ENCODE measurements at places on chromosomes 3 and 15.

DNA sequence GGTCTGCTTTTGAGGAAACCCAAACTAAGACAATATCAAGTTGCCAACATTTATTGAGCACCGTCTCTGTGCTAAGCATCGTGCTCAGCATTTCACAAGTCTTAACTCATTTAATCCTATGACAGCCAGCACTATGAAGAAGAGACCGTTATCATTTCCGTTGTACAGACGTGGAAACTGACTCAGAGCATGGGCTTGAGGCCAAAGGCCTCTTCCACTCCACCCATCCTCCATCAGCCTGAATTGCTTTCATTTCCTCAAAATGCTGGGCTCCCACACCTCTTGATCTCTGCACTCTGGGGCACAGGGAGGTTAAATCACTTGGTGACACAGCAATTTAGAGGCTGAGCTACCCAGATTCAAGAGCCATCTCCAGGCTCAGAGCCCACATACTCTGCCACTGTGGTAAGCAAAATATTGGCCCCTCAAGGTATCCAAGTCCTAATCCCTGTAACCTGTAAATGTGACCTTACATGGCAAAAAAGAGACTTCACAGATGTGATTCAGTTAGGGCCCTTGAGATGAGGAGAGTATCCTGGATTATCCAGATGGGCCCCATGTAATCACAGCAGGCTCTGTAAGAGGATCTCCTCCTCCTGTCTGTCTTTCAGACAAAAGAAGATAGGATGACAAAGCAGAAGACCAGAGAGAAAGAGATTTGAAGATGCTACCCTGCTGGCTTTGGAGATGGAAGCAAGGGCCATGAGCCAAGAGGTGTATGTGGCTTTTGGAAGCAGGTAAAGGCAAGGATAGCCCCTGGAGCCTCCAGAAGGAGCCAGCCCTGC is 24.3 kb upstream of the FLNB start:
- H3K4me1 ChIP-seq: peaks cover 38% of the 10 kb centered on the region
- H3K36me3 ChIP-seq: no peaks in the 10 kb centered on the region
- H3K4me3 ChIP-seq: no peak overlapping the region
- H3K27ac ChIP-seq: peak overlapping the region; percentile 13

GRCh38 chr3:81695302-81695701 is 66.1 kb downstream of the GBE1 start:
- no peaks in the 10 kb centered on the region for H3K27me3 ChIP-seq
- no peak for DNase-seq
- no peak overlapping the region for H3K4me3 ChIP-seq
- no peak overlapping the region for H3K27ac ChIP-seq
- no peaks in the 10 kb centered on the region for H3K36me3 ChIP-seq

- no peaks in the 10 kb centered on the region for H3K27me3 ChIP-seq
- H3K4me3 ChIP-seq: no peak overlapping the region
- no peak for DNase-seq
These were observed 99.5 kb downstream of the EPHB1 start for GRCh38 chr3:134894533-134894932.

- no peaks in the 10 kb centered on the region for H3K4me1 ChIP-seq
- H3K4me3 ChIP-seq: no peak overlapping the region
- H3K36me3 ChIP-seq: no peaks in the 10 kb centered on the region
- no peaks in the 10 kb centered on the region for H3K27me3 ChIP-seq
- H3K27ac ChIP-seq: no peak overlapping the region
These were observed 320.9 kb downstream of the MAGI1 start for GRCh38 chr3:65717676-65718346.

DNA sequence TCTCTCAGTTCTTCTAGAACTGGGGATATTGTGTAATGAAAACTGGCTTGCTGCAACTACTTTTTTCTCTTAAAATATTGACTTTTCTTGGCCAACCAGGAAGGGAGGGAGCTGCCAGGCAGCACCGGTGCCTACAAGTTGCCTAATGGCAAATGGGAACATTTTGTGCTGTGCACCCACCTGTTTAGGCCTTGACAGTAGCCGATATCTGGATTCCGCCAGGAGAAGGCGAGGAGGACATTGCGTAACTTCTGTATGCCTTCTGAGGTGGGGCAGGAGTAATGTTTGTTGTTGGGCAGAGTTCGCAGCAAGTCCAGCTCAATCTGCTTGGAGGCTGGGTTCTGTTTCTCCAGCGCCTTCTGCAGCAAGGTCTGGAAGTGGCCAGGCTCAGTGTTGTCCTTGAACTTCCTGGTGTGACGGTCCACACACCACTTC is 64.9 kb downstream of the TBC1D2B start:
- H3K27me3 ChIP-seq: no peaks in the 10 kb centered on the region
- peak overlapping the region; percentile 48 for H3K27ac ChIP-seq
- peaks cover 12% of the 10 kb centered on the region for H3K4me1 ChIP-seq
- H3K36me3 ChIP-seq: peaks cover 94% of the 10 kb centered on the region

GRCh38 chr15:90883976-90884718 is at the start of gene FES:
FES (plus strand) TSS chr15:90884504; CDS start chr15:90885046, 542 bp downstream.
- H3K4me3 ChIP-seq: peak within 1 kb of the TSS; percentile 66
- peaks cover 66% of the 10 kb centered on the region for H3K36me3 ChIP-seq
- peaks cover 43% of the 10 kb centered on the region for H3K4me1 ChIP-seq
- H3K27ac ChIP-seq: peak within 1 kb of the TSS; percentile 97
- peak; percentile 97 for DNase-seq

DNA sequence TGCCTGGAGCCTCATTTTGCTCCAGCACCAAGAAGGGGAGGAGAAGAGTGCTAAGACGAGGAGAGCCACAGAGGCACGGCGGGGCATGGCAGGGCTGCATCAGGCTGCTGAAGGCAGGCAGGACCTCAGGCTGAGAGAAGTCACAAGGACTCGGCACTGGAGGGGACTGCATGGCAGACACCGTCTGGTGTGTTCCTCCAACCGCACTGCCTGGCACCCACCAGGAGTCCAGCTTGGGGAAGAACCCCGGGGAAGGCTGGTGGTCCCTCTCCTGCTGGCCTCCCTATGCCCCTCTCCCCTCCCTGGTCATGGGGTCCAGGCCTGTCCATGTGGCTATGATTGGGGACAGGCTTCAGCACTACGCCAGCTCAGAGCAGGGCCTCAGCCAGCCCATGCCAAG is 153.2 kb upstream of the MEF2A start:
- no peaks in the 10 kb centered on the region for H3K36me3 ChIP-seq
- H3K27ac ChIP-seq: no peak overlapping the region
- no peak for DNase-seq
- peaks cover 5% of the 10 kb centered on the region for H3K4me1 ChIP-seq
- no peaks in the 10 kb centered on the region for H3K27me3 ChIP-seq

DNA sequence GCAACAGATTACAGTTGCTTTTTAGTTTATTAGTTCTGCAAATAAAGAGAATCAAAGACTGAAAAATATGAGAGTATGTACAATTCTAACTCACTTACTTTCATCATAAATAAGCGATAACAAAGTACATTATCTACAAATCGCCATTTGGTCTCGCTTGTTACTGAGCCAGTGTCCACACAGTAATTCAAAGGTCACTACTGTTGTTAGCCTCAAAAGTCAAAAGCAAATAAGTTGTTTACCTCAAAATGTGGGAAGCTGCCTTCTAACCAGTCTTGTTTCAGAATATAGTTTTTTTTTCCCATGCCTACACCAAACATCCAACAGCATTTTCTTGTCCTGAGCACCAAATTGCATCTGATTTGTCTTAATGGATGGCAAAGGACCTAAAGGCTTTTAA is 127.4 kb upstream of the FAM3D start:
- no peaks in the 10 kb centered on the region for H3K4me1 ChIP-seq
- H3K4me3 ChIP-seq: no peak overlapping the region
- H3K27me3 ChIP-seq: no peaks in the 10 kb centered on the region
- no peak overlapping the region for H3K27ac ChIP-seq

GRCh38 chr3:73385568-73385967 is 239.2 kb downstream of the PDZRN3 start:
- H3K27me3 ChIP-seq: no peaks in the 10 kb centered on the region
- H3K4me3 ChIP-seq: no peak overlapping the region
- H3K27ac ChIP-seq: no peak overlapping the region
- H3K4me1 ChIP-seq: no peaks in the 10 kb centered on the region
- peaks cover 6% of the 10 kb centered on the region for H3K36me3 ChIP-seq

DNA sequence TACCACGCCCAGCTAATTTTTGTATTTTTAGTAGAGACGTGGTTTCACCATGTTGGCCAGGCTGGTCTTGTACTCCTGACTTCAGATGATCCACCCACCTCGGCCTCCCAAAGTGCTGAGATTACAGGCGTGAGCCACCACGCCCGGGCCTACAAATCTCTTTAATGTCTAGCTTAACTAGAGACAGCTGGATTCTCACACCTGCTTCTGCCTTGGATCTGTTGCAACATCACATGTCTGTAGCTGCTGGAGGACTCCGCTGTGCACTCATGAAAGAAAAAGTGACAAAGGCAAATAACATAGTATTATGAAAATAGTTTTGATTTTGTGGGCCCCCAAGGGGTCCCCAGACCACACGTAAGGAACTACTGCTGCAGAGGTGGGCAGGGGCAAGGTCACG is 85.9 kb downstream of the NCEH1 start:
- no peak overlapping the region for H3K27ac ChIP-seq
- peaks cover 8% of the 10 kb centered on the region for H3K4me1 ChIP-seq
- H3K36me3 ChIP-seq: no peaks in the 10 kb centered on the region
- no peaks in the 10 kb centered on the region for H3K27me3 ChIP-seq

- DNase-seq: no peak
- no peaks in the 10 kb centered on the region for H3K36me3 ChIP-seq
- no peaks in the 10 kb centered on the region for H3K4me1 ChIP-seq
These were observed 126.8 kb upstream of the ABI3BP start for GRCh38 chr3:101120039-101120438.

GRCh38 chr15:52067545-52067926 is 45.0 kb downstream of the BCL2L10 start:
- H3K36me3 ChIP-seq: no peaks in the 10 kb centered on the region
- H3K4me3 ChIP-seq: no peak overlapping the region
- no peak overlapping the region for H3K27ac ChIP-seq

GRCh38 chr3:138494607-138494929 is 60.2 kb downstream of the ESYT3 start:
- H3K27ac ChIP-seq: no peak overlapping the region
- no peak overlapping the region for H3K4me3 ChIP-seq
- no peaks in the 10 kb centered on the region for H3K27me3 ChIP-seq
- DNase-seq: no peak

GRCh38 chr3:72220946-72221345 is 436.0 kb upstream of the PROK2 start:
- no peak overlapping the region for H3K27ac ChIP-seq
- no peaks in the 10 kb centered on the region for H3K36me3 ChIP-seq
- no peaks in the 10 kb centered on the region for H3K4me1 ChIP-seq
- H3K27me3 ChIP-seq: no peaks in the 10 kb centered on the region
